ENCODE measurements at places on chromosomes 16 and 17. TPM values are rescaled to one million over a fixed set of nuclear protein-coding genes. Genes with fewer than 3 reads are reported as not detected.

The TMEM98 gene
- 12.2 TPM for total RNA-seq

The PKMYT1 gene
- total RNA-seq = 125 TPM

The MRM1 gene
- 14.3 TPM for total RNA-seq

The PYDC1 gene
- not detected for total RNA-seq

The DUSP3 gene
- 5.7 TPM for total RNA-seq

The CDRT15L2 gene
- total RNA-seq = not detected

The MEIOB gene
- not detected for total RNA-seq

The NEK8 gene
- total RNA-seq = 7.3 TPM

The CPSF4L gene
- total RNA-seq = not detected

The SLC5A11 gene
- 0.41 TPM for total RNA-seq

The ITGAX gene
- 42.7 TPM for total RNA-seq

The KRT20 gene
- total RNA-seq = not detected

The TNP2 gene
- not detected for total RNA-seq

The KIFC3 gene
- not detected for total RNA-seq

The AP2B1 gene
- 211 TPM for total RNA-seq

The HSD17B1 gene
- total RNA-seq = 0.77 TPM

The PLA2G10 gene
- not detected for total RNA-seq

The KCNJ18 gene
- total RNA-seq = not detected

Data from T-helper 2 cell treated with Interferon-gamma antibody and Interleukin-4, amounts not matched to agents 100 ng/mL and 5 ng/mL, for 36 hours (primary cell).